Muscle of back (tissue), 13 donors: ENCODE measurements at places on chromosomes 3 and 15. TPM values are rescaled to one million over a fixed set of nuclear protein-coding genes. Genes with fewer than 3 reads are reported as not detected.

KBTBD13 gene
- polyA plus RNA-seq, result 0.96 TPM

DNA sequence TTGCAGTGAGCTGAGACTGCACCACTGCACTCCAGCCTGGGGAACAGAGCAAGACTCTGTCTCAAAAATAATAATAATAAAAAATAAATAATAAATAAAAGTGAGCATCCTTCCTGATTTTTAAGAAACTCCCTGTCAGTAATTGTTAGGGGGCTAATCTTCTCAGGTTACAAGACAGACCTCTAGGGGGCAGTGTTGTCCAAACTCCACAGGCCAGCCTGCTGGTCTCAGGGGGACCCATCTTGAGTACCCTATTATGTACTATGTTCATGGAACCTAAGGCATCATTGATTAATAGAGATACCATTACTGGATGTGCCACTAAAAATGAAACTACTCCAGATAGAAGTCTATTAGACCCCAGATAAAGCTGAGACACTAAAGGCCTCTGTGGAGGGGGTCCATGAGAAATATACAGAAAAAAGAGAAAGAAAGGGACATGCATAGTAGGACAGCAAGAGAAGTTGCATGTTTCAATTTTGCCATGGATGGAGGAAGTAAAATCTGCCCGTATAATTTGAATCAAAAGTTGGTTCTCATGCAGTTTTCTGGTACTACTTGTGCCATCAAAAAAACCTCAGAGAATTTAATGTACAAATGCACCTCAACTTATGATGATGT is 85.5 kb upstream of the CDV3 start:
- DNase-seq, result no peak

- DNase-seq, result no peak
Measured at GRCh38 chr3:146156095-146156494, 4.9 kb downstream of the PLOD2 start.

DNA sequence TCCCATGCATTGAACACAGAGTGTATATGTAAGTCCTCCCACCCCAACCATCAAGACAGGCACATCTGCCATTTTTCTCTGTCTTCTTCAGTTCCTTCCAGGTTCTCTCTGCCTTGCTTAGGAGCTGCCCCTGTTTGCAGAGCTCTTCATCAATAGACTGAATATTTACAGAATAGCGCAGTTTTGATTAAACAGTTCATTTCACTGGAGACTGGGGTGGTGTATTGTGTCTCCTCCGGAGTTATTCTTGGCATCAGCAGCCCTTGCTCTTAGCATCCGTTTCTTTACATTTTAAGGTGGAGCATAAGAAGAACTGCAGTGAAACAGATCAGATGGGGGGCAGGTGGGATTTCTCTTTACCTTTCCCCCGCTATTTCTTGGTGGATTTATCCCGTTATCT is 87.7 kb downstream of the LIPC start:
- DNase-seq, result no peak

DNA sequence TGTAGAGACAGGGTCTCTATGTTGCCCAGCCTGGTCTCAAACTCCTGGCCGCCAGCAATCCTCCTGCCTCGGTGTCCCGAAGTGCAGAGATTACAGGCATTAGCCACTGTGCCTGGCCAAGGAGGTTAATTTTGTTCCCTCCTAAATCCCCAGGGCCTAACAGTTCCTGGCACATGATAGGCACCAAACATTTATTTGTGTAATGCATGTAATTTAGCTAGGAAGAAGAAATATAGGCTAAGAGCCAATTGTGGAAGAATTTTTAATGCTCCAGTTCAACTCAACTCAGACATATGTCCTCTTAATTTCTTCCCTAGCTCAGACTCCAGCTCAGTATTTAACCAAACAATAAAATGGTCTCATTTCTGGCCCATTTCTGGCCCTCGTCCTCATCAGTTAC is 7.7 kb upstream of the ZNF592 start:
- DNase-seq, result no peak

DNA sequence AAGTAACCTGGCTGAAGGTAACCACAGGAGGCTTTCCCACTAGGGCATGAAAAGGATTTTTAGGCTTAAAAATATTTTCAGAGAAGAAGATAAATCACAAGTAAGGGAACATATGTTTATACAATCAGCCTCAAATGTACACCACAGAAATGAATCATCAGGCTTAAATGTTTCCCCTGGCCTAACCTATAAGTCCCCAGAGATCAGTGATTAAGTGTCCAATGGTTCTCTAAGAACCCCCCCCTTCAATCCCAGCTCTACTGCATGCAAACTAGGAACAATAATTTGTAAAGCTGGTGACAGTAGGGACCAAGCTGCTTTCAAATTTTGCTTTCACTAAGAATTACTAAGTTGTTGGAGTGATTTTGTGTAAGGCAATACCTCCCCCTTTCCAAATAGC is 431.6 kb upstream of the LMCD1 start:
- no peak for DNase-seq

DNA sequence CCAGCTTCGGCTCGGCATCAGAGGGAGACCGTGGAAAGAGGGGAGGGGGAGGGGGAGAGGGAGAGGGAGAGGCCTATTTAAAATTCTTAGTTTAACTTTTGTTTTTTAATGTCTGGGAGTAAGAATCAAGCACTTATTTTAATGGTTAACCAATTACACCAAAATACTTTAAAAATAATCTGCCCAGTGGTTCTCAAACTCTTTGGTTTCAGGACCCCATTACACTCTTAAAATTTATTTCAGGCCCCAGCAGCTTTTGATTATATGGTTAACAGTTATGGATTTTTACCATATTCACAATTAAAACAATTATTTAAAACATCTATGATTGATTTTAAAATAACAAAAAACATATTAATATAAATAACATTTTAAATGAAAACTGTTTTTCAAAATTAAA is 44.5 kb downstream of the NKIRAS1 start:
- DNase-seq, result no peak

- DNase-seq, result no peak
Measured at GRCh38 chr3:105979961-105980360, 111.1 kb upstream of the CBLB start.

OR5K2 gene
- 0.38 TPM for polyA plus RNA-seq

- no peak for DNase-seq
Measured at GRCh38 chr3:130907966-130908365, 14.1 kb downstream of the ATP2C1 start.

SEMA3B gene
- 43.7 TPM for polyA plus RNA-seq

DNA sequence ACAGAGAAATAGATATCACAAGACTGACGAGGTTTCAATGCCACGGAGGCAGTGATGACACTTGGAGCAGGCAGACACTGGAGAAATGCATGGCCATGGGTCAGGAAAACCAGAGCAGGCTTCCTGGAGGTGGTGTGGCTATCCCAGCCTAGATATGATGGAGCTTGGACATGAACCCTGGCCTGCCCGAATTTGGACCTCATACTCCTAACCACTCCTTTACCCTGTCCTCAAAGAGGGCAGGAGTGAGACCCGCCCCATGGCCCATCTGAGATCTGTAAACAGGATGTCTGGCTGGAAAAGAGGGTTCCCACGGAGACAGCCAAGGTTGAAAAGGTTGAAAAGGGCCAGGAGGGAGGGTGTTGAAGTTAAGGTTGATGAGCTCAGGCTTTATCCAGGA is 31.0 kb downstream of the CPN2 start:
- no peak for DNase-seq
